ENCODE measurements at places on chromosomes 5 and 9.

GRCh38 chr9:27542508-27542907 lies 12.9 kb upstream of the MOB3B start:
- no peak for DNase-seq

- DNase-seq, result no peak
These were observed 566.6 kb upstream of the MEF2C start for GRCh38 chr5:89449392-89450148.

DNA sequence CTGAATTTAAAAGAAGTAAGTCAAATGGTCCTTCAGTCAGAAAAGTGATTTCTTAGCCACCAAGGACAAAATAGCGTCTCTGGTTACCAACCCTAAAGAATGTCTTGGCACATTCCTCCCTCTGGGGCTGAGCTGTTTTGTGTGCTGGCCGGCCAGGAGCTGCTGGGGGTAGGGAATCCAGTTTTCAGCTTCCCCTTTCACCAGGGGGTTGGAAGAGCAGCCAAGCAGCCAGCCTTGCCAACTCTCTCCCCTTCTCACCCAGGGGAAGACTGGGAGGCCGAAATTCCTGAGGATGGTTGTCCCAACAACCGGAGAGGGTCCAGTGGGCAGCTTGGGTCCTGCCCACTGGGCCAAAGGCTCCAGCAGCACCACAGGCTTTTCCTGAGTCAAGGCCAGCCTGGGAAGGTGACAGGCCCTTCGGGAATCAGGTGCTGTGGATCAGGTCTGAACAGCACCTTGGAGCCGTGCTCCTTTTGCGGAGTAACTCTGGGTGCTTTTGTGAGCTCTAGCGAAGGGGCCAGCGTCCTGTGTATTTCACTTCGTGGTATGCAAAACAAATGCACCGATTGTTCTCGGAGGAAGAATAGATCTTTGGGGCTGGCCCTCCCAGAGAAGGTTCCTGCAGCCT lies 4.2 kb downstream of the WWC1 start:
- DNase-seq, result no peak

GRCh38 chr5:59673438-59674058 lies 220.0 kb downstream of the PDE4D start:
- peak; percentile 14 for DNase-seq

DNA sequence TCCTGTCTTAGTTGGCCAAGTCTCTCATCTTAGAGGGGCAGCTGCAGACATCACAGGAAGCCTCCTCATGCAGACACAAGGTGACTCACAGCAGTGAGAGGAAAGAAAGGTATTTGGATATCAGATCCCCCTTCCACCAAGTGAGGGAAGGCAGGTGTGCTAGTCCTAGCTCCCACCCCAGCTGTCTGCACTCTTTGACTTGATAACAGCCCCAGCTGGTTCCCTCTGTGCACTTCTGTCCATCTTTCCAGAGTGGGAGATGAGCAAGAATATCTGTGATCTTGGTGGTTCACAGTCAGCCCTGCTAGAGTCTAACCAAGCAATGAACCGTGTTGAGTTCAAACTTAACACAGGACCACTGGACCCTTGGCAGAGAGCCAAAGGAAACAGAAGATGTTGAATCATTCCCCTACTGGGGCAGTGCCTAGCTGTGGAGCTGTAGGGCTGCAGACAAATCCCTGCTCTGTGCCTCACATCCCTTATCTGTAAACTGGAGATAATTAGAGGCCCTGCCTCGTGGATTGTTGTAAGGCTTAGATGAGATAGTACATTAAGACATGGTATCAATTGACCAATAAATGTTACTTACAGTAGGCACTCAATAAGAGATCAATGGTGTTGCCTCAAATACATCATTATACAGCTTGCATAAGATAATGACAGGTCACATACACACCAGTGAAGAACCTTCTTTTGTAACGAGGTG lies 39.1 kb downstream of the SH3RF2 start:
- DNase-seq, result peak; percentile 59

- no peak for DNase-seq
These were observed 1.1 kb downstream of the IL4 start for GRCh38 chr5:132674671-132675506.

DNA sequence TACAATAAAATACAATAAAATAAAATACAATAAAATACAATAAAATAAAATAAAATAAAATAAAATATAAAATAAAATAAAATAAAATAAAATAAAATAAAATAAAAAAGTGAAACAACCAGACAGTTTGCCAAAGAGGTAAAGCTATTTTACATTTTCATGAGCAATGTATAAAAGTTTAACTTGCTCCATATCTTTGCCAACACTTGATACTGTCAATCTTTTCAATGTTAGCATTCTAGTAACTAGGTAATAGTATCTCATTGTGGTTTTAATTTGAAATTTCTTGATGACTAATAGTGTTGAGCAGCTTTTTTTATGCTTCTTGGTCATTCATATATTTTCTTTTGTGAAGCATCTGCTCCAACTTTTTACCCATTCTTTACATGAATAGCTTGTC lies 17.3 kb downstream of the TTC33 start:
- DNase-seq, result no peak

DNA sequence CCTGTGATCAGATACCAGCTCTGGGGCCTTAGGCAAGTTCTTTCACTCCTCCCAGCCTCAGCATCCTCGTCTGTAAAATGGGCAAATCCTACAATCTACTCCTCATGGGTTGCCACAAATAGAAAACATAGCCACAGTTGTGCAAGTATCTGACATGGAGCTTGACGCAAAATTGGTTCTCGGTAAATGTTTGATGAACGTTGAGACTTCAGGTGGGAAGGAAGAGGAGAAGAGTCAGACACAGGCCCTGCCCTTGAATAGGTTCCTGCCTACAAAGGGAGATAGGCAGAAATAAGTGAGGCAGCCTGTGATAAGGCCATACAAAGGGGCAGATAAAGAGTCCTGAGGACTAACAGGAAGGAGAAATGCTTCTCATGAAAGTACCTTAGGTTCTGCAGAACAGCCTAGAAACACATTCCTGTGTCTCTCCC lies 26.1 kb upstream of the CPEB4 start:
- DNase-seq, result no peak

- DNase-seq, result no peak
These were observed 136.7 kb downstream of the MACROH2A1 start for GRCh38 chr5:135262364-135262763.

GRCh38 chr5:50415912-50416311 lies 25.2 kb downstream of the EMB start:
- no peak for DNase-seq

DNA sequence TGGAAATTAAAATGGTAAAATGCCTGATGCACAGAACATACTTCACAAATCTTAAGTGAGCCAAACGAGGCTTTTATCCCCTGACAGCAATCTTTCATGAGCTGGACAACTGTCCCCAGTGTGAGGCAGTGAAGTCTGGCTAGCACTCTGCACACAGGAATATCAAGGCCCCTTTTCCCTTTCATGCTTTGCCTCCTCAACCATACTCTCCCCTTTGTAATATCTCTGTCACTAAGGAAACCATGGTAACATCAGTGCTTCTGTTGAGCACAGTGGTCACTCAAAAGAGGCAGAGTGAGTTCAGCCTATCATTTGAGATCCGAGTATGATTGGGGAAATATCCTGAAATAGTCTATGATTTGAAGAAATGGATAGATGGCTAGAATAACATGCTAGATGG lies 318.3 kb downstream of the ENC1 start:
- no peak for DNase-seq

DNA sequence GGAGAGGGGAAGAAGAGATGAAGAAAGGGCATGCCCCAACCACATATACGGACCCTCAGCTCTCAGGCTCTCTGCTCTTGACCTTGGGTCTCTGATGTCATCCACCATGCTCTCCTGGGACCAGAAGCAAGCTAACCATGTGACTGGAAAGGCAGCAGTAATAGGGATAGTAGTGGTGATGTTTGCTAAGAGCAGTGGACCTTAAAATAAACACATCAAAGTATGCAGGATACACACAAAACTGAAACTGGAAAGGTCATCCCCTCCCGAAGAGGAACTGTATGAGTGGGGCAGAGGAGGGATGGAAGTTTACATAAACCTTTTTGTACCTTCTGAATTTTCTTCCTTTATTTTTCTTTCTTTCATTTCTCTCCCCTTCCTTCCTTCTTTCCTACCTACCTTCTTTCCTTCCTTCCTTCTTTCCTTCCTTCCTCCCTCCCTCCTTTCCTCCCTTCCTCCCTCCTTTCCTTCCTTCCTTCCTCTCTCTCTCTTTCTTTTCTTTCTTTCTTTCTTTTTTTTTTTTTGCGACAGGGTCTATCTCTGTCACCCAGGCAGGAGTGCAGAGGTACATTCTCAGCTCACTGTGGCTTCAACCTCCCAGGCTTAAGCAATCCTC lies 8.1 kb upstream of the PTPN3 start:
- DNase-seq, result peak; percentile 39

GRCh38 chr5:149040421-149040820 lies 22.4 kb downstream of the SH3TC2 start:
- no peak for DNase-seq

GRCh38 chr5:52988335-52989024 lies 672 bp upstream of the ITGA2 start:
- DNase-seq, result no peak

- DNase-seq, result no peak
These were observed 18.6 kb upstream of the PLIN2 start for GRCh38 chr9:19145881-19146280.

GRCh38 chr5:22495016-22495720 lies 358.0 kb downstream of the CDH12 start:
- no peak for DNase-seq

- no peak for DNase-seq
These were observed 160.2 kb downstream of the DENND1A start for GRCh38 chr9:123769719-123770118.

DNA sequence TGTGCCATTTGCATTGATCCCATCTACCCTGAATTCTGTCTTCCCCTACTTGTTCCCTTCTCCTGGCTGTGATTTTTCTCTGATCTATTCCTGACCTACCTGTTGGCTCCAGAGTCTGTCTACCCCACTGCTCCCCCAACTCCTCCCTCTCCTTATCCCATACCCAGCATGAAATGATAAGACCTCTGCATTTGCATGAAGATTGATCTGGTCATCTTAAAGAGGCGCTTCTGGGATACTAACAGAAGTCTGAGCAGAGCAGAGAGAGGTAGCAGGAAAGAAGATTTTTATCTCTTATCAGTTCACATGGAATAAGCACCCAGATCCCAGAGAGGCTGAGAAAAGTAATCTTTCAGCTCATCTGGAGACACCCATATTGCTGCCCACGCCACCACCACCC lies 18.3 kb upstream of the GLIPR2 start:
- no peak for DNase-seq

DNA sequence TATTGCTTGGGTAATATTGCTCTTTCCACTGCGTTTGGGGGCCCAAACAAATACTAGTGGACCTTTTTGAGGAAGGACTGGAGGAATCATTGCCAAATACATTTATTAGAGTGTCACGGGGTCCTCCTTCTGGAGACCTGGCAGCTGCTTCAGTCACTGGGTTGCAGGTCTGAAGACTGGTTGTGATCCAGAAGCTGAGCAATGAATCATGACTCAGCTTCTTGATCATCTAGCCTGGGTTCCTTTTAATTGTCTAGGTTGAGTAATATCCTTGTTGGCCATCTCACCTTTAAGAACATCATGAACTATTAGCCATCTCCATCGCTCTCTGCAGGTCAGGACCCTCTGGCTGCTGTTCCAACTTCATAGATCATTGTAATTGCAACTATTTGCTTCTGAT lies 15.4 kb upstream of the UBAP1 start:
- DNase-seq, result no peak

GRCh38 chr9:117156144-117156688 lies 258.6 kb downstream of the ASTN2 start:
- DNase-seq, result no peak
